GM13977 (cell line): ENCODE measurements at places on chromosomes 7 and 10.
A peak's percentile ranks its signal among the peaks of the same experiment; 100 is the strongest.

DNA sequence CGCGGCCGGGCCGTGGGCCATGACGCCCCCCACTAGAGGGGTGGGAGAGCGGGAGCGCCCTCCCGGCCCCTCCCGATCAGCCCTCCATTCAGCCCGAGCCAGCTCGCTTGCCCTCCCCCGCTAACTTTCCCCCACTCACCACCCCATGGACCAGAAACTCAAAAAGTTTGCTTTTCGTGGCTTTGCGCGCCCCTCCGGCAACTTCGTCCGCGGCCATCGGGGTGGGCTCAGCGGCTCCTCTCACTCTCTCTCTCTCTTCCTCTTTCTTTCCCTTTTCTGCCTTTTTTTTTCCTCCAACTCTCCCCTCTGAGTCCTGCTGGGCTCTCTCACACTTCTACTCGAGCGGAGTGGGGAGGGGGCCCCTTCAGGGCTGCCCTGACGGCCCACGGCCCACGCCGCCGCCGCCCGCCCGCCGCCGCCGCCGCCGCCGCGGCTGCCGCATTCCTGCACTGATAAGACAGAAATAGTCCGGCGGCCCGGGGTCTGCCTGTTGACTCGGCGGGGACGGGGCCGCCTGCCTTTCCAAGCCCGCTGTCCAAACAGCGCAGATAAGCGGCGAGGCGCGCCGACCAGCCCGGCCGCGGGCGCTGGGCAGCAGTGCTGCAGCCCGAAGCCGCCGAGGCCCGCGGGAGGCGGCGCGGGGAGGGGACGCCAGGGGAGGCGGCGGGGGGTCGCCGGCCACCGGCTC lies at the start of gene SMARCD3:
SMARCD3 (minus strand) TSS at position 349 of the 688 bp plus-strand sequence; CDS start at position 217, 132 bp downstream.
- DNase-seq = no peak

- DNase-seq = no peak
Measured at GRCh38 chr7:39565538-39565937, 666 bp upstream of the YAE1 start.

- no peak for DNase-seq
Measured at GRCh38 chr7:21330462-21331178, 97.3 kb upstream of the SP4 start.

DNA sequence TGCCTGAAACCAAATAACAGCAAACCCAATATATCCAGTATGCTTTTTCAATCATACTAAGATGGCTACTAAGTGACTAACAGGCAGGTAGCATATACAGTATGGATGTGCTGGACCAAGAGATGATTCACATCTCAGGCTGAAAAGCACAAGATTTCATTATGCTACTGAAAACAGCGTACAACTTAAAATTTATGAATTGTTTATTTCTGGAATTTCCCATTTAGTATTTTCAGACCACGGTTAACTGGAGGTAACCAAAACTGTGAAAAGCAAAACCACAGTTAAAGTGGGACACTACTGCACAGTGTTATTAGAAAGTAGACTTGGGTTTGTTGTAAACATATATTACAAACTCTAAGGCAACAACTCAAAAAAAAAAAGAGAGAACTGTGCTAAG lies 91.5 kb downstream of the KMT2C start:
- DNase-seq = no peak

DNA sequence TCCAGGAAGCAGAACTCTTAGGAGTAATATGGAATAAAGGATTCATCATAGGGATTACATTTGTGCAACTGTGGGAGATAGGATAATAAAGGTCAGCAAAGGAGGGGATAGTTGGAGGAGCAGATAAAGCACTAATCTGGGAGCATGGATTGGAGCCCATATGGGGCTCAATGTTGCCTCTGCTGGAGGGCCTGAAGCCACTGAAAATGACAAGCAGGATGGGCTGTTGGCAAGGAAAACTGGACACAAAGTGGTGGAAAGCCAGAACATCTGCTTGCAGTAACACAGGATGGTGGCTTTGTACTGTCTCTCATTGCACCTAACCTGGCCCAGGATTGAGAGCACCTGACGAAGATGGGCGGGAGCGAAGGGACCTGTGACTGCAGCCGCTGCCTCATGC lies 15.0 kb upstream of the COMMD3 start:
- DNase-seq = no peak

GRCh38 chr7:31896925-31897324 lies 173.3 kb downstream of the PDE1C start:
- no peak for DNase-seq

- no peak for DNase-seq
Measured at GRCh38 chr7:3533040-3533439, 232.0 kb downstream of the SDK1 start.

- no peak for DNase-seq
Measured at GRCh38 chr10:29968585-29968984, 90.8 kb downstream of the JCAD start.

DNA sequence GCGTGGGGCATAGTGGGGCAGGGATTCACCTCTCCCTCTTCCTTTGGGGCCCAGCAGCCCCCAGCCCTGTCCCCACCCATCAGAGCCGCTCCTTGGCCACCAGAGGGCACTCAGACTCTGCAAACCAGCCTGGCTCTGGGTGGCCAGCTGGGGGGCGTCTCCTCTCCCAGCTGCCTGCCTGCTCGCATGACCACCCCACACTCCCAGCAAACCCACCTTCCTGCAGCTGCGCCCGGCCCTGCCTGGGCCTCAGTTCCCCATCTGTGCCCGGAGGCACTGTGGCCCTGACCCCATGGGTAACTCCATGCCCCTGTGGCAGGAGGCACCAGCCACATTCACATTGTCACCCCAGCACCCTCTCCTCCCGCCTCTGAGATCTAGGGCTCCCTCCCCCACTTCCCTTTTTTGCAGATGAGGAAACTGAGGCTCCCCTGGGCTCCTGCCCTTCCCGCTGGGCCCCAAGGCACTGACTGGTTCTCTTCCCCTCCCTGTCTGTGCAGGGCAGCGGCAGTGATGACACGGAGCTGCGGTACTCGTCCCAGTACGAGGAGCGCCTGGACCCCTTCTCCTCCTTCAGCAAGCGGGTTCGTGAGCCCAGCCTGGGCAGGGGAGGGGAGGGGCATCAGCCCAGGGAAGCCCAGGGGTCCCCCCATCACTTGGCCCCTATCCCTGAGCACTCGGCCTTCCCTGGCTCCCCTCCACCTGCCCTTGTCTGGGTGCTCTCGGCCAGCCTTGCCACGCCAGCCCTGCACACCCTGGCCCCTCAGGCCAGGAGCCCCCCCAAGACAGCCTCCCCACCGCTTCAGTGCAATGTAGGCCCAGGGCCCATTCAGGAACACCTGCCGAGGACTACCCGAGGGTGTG lies 6.9 kb upstream of the SH2B2 start:
- DNase-seq = peak; percentile 87

- DNase-seq = no peak
Measured at GRCh38 chr10:132224343-132225072, 37.8 kb downstream of the DPYSL4 start.

DNA sequence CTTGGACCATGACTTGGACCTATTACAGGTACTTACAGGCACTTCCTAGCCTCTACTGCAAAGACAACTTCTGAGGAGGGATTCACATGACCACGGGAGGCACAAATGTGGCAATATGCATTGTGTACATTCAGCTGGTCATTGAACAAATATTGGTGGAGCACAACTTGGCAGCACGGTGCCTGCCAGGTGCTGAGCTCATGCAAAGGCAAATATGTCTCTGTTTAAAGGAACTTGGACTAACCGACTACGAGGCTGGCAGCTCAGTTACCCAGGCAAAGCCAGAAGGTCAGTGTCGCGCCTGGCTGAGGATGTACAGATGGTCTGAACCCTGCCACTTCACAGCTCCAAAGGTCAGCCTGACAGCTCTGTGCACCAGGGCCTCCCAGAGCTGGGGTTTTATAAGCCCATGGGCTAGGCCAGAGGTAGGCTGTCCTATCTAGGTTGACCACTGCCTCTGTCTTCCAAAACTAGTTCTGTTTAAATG lies 6.1 kb downstream of the DENND11 start:
- no peak for DNase-seq

DNA sequence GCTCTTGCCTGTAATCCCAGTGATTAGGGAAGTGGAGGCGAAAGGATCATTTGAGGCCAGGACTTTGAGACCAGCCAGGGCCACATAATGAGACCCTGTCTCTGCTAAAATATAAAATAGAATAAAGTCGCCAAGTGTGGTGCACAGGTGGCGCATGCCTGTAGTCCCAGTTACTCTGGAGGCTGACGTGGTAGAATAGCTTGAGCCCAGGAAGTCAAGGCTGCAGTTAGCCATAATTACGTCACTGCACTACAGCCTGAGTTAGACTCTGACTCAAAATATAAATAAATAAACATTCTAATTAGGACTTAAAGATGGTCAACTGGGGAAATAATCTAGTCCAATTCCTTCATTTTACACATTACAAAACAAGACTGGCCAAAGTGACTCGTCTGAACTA lies 768 bp downstream of the CHCHD2 start:
- DNase-seq = no peak

- DNase-seq = no peak
Measured at GRCh38 chr7:28329661-28330363, 82.5 kb upstream of the CREB5 start.

DNA sequence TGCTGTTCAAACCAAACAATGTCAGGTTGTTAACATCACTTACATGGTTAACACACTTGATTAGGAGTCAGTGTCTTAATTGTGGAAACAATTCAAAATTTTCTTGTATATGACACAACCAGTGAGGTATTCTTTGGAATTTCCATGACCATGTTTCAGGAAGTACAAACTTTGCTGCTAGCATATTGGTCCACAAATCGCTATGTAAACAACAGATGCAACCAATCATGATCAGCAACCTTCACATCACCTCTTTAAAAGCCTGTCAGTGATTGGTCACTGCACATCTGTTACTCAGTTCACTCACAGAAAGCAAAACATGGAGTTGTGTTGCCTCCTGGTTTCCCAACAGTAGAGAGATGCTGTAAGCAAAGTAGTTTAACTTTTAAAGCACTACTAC lies 108.9 kb upstream of the FAM3C start:
- DNase-seq = no peak

DNA sequence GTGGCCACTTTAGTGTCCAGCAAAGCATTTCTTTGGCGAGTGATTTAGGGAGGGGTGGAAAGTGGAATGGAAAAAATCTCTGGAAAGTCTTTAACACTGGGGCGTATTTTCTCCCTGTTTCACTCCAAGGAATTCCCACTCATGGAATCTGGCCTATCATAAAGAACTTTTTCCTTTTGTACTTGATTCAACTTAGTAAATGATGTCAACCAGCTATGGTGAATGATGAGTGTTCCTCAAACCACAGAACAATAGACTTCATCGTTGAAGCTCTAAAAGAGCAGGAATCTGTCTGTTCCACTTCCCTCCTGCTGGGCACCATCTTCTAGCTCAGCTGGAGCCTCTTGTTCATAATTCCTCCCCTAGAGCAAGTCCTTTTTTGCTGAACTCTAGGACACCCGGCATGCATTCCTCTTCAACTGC lies 66.5 kb downstream of the EPDR1 start:
- DNase-seq = no peak

DNA sequence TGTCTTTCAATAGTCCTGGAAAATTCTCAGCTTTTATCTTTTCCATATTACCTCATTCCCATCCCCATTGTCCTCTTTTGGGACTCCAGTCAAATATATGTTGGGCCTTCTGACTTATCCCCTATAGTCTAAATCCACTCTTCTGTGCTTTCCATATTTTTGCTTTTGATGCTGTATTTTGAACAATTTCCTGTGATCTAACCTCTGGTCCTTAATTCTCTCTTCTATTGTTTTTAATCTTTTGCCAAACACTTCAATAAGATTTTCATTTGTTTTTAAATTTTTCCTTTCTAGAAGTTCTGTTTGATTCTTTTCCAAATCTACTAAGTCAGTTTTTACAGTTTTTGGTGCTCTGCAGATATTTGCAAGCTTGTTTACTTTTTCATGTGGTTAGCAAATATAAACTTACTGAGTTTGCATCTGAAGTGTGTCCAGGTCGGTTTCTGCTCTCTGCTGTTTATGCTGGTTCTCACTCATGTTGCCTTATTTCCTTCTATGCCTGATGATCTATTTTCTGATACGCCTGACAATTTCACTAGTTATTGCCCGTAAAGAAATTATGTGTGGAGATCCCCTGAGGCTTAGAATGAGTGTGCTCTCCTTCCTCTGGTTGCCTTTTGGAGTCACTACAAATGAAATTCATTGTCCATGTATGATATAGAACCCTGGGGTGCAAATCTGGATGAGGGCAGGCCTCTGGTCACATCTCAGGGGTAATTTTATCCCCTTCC lies 110.4 kb downstream of the RBM20 start:
- DNase-seq = no peak

- DNase-seq = no peak
Measured at GRCh38 chr7:67422601-67423000, 426.0 kb downstream of the TYW1 start.

- peak; percentile 30 for DNase-seq
Measured at GRCh38 chr7:26891400-26892350, 27.3 kb upstream of the SKAP2 start.

DNA sequence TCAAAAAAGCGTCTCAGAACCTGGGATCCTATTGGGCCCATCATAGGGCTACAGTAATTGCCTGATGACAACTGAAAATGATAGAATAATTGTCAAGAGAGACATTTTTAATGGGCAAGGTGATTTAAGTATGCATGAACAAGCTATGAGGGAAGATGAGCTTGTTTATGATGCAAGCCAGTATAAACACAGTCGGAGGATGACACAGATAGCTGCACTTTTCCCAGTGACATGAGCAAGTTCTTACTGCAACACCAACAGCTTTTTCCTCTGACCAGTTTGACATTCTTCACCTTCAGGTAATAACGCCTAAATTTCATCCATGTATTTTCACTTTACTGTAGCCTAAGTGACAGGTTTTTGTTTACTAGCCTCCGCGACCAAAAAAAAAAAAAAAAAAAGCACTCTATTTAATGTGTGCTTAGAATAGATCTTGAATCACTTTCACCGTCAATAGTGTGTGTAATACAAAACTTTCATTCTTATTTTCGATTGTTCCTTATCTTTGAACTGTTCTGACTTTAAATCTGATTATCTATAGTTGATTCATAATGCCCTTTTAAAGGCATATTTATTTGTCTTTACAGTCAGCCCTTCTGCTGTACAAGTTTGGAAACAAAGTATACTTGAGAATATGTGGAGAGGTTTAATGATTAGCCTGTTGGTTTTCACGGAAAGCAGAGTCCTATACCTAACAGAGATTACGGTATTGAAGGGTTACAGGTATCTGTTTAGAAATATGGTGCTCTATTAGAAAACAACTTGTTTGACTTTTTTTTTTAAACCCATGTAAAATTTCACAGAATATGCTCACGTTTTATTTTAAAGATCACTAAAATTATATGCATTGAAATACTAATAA lies 1.7 kb downstream of the FOXP2 start:
- no peak for DNase-seq

DNA sequence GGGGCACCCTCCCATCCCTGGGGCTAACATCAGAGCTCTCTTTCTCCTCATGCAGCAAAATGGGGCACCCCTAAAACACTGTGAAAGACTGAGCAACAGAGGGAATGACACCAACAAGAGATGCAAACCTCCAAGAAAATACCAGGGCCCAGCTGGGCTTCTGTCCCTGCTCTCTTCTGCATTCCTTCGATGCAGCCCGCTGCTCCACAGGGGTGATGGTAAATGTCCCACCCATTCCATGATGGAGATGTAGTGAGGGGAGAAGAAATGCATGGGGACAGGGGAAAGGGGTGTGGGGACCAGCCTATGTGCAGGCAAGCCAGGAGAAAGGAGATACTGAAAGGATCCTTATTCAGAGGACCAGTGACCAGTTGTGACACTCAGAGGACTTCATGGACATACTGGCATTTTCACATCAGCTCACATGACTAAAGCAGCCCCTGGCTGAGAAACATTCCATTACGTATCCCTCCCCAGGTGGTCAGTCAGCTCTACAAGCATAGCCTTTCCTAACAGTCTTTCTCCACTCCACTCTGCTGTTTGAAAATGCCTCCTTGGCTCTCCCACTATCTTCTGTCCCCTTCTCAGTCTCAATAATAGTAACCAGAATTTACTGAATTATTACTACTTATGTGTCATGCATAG lies 13.3 kb downstream of the SORBS1 start:
- DNase-seq = no peak
